ENCODE measurements at places on chromosomes 1 and 21. TPM values are rescaled to one million over a fixed set of nuclear protein-coding genes. Genes with fewer than 3 reads are reported as not detected.
A peak's percentile ranks its signal among the peaks of the same experiment; 100 is the strongest.

- DNase-seq = peak; percentile 29
Observed at GRCh38 chr21:45074818-45075595, 627 bp downstream of the ADARB1 start.

- no peak for DNase-seq
Observed at GRCh38 chr1:94422115-94422820, 4.1 kb downstream of the ABCD3 start.

DNA sequence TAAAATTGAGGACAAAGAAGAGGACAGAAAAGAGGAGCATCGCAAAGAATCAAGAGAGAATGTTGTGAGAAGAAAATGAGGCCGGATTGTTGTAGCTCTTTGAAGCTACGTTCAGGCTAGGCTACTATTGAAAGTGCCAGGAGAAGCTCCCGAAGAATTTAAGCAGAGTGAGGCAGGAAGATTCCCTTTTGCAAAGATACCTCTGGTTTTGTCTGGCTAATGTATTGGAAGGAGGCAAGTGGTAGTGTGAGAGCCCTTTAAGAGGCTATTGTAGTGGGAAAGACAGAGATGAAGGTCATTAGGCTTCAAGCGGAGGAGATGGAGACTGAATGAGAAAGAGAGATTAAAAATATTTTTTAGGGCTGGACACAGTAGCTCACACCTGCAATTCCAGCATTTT is 476.9 kb upstream of the ADGRL2 start:
- no peak for DNase-seq

DNA sequence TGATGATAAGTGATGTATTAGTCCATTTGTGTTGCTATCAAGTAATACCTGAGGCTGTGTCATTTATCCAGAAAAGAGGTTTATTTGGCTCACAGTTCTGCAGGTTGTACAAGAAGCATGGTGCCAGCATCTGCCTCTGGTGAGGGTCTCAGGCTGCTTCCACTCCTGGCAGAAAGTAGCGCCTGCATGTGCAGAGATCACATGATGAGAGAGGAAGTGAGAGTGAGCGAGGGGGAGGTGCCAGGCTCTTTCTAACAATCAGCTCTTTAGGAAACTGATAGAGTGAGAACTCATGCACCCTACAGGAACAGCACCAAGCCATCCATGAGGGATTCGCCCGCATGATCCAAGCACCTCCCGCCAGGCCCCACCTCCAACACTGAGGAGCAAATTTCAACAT is 2.2 kb upstream of the FHAD1 start:
- no peak for DNase-seq

DNA sequence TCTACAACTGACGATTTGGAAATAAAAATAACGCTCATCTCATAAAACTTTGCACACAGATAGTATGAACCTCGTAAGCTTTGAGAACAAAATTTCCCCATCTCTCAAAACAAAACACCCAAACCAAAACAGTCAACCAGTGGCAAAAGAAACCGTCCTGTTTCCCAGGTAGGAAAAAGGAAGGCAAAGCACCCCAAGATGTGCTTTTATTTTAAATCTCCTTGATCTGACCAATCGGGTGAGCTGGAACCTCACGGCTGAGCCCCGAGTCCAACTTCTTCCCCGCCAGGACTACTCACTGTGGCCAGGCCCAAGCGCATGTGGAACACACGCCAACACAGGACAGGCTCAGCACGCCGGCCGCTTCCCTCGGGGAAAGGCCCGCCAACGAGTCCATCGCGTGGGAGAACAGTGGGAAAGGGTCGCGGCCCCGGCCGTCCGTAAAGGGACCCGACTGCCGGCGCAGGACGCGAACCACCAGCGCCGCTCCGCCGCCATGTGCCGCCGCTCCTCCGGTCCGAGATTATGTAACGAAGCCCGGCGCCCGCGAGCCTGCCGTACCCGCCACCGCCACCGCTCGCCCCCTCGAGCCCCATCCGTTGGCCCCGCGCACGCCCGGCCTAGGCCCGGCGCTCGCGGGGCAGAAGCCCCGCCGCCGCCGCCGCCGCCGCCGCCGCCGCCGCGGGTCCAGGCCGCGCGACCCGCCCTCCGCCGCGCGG is 759 bp downstream of the AHCTF1 start:
- DNase-seq = peak; percentile 52

DNA sequence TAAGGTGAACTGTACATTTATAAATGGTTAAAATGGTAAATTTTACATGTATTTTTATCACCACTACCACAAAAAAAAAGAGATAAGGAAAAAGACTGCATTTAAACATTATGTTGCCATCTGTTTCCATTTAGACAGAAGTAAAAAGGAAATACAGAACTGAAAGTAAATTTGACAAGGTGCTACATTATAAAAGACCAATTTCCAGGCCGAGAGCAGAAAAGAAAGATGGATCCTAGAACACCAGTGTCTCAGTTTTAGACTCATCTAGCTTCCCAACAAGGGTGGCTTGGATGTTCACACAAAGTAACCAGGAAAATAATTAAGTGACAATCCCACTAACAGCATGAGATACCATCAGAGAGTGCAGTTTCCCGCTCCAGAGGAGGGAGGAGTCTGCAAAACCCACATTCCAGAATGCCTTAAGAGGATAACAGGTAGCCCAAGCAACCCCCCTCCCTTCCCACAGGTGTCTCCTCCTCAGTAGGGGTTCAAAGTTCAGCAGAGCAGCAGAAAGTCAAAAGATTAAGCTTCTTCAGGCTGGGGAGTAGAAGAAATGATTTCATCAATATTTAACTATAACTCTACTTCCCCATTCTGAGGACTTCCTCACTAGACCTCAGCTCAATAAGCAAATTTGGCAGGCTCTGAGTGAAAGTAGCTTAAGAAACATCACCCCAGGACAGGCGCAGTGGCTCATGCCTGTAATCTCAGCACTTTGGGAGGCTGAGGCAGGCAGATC is 11.8 kb downstream of the TPM3 start:
- no peak for DNase-seq

DNA sequence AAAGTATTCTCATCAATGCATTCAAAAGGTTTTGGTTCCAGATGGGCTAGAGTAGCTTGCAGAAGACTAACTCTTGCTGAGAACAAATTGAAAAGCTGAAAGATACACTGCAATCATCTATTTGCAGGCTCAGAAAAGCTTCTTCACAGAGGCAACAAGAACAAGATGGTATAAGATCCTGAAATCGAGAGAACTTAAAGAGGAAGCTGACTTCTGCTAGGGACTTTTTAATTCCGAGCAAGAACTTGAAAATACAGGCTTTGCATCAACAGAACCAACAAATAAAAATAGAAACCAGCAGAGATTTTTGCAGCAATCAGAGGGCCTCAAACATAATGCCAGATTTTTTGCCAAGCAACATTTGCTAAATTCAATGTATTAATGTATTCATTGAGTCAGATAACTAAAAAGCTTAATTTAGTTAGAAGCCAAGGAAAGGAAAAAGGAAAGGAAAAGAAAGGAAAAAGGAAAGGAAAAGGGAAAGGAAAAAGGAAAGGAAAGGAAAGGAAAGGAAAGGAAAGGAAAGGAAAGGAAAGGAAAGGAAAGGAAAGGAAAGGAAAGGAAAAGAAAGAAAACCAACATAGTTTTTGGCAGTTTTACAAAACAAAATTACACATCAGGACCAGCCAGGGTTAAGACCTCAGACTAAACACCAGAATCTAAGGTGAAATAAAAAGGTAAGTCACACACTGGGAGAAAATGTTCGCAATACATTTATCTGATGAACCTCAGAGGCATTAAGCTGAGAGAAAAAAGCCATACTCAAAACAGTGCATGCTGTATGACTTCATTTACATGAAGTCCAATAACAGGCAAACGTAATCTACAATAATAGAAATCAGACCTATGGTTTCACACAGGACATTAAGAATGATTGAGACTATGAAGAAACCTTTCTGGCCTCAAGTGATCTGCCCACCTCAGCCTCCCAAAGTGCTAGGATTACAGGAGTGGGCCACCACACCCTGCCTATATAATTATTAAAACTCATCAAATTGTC is 42.6 kb downstream of the FAF1 start:
- DNase-seq = no peak

DNA sequence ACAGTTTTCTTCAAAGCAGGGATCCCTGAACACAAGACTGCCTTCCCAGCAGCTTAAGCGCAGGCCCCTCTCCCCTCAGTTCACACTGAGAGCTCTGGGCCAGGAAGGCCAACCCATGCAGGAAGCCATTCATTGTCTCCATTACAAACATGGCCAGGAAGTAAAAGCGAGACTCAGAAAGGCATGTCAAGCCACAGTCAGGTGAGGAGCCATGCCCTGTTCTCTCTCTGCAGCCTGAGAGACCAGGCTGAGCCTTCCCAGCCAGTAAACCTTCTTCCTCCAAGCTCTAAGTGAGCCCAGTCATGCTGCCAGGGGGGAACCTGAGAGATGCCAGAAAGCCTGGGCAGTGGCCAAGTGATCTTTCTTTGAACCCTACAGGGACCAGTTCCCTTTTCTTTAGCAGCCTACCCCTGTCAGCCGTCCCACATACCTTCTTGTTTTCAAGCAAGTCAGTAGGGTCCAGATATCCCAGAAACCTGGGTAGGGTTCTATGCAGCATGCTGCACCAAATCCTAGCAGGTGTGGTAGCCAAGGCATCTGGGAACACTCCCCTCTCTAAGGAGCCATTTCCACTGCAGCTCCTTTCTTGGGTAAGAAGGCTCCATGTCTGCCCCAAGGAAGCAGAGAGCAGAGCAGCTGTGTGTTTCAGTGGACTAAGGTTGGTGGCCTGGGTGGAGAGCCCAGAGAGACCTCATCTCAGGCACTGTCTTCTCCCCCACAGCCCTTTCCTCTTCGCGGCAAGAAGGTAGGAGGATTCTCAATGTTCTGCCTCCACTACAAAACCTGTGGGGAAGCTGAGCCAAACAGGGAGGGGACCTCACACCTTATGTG is 977 bp downstream of the TRAF3IP3 start:
- DNase-seq = no peak

DNA sequence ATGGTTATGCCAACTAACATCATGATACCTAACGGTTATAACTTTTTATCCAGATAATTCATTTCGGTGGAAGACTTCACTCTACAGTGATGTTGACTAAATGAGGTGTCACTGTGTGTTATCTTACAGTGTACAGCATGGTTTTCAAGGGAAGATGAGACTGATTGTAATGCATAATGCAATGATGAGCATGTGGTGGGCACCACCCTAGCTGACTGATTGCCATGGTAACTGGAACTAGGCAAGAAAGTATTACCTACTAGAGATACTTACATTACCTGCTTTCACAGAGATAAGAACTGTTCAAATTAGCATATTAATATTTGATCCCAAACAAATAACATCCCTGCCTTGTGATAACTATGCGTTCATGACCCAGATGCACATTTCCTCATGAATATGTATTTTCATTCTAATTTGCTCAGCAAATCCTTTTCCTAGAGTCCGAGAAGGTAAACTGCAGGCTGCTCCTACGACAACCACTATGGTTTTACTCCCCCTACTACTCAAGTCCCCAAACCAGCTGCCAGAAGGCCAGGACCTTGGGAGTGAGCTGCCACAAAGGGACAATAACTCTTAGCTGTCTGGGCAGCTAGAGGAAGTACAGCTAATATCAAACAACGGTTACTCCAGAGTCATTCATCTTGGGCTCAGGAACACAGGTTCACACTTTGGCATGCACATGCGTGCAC is 29.2 kb downstream of the TRABD2B start:
- no peak for DNase-seq

DNA sequence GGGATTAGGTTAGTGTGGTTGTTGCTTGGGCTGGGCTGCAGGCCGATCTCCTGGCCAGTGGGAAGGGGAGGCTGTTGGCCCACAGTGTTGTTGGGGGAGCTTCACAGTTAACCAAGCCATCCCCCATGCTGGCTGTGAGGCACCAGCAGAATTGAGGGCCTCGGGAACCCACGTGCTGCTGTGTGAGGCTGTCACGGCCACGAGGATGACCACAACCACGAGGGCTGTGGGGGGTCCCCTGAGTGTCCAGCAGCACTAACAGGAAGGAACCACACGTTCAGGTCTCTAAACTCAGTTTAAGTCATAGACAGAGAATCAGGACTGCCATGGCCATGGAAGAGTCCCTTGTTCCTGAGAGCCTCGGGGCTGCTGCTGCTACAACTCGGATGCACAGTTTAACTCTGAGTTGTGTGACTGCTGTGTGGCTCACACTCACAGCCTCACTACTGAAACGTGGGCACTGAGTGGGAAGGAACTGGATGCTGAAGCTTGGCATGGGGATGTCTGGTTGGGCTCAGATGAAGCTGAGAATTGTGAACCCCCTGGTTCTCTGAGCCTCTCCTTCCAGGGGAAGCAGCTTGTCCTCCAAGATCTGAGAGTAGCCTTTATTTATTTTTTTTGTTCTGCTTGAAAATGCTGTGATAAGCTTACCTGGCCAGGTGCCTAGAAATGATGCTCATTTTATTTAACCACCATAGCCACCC is 4.8 kb upstream of the MMEL1 start:
- DNase-seq = no peak

DNA sequence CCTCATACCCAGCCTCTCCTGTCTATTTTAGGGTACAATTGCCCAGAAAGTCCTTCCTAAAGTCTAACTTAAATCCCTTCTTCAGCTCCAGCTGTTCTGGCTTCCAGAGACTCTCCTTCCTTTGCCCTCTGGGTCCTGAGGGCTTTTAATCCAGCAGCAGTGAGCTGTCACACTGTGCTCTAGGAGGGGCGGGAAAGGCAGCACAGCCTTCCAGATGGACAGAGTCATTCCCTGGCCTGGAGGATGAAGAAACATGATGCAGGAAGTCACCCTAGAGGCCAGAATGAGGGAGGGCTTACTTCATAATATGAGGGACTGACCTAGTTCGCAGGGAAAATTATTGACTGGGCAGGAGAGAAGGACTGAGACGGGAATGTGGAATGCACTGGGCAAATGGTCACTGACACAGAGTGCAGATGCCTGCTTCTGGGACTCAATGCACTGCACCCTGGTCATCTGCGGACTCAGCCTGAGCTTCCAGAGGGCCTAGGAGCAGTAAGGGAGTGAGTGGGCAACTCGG is 1.3 kb downstream of the SH2D2A start:
- no peak for DNase-seq

GRCh38 chr1:15178571-15179484 is 25.3 kb downstream of the TMEM51 start:
- DNase-seq = peak; percentile 41

The S100PBP gene
- total RNA-seq = 43.3 TPM

The ASTN1 gene
- total RNA-seq = 66.6 TPM

The S100A8 gene
- total RNA-seq = not detected

The FOXO6 gene
- total RNA-seq = 0.23 TPM

The TYW3 gene
- 14.8 TPM for total RNA-seq

The IL10RB gene
- total RNA-seq = 13.0 TPM

The IL20 gene
- not detected for total RNA-seq

The PLA2G2A gene
- total RNA-seq = not detected

Data from endothelial cell (in vitro differentiated cells).